ENCODE measurements at places on chromosomes 2 and 18.

DNA sequence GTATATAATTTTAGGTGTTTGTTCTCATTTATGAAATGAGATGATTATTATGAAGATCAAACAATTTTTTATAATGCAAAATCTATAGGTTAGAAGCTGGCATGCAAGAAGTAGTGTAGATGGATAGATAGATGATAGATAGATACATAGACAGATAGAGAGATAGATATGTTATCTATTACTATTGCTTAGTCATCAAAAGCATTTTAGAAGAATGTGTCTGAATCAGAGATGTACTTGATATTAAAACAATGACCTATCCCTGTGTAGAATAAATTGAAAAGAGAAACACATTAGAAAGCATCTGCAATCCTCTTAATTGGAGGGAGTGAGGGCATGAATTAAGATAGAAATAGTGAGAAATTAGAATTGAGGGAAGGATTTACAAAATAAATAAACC, 436.2 kb upstream of the NXPH2 start:
- no peak for DNase-seq

GRCh38 chr18:41391616-41392595, 563.1 kb upstream of the PIK3C3 start:
- DNase-seq, result peak; percentile 63

GRCh38 chr18:30415903-30416302, 626.6 kb downstream of the DSC3 start:
- no peak for DNase-seq

DNA sequence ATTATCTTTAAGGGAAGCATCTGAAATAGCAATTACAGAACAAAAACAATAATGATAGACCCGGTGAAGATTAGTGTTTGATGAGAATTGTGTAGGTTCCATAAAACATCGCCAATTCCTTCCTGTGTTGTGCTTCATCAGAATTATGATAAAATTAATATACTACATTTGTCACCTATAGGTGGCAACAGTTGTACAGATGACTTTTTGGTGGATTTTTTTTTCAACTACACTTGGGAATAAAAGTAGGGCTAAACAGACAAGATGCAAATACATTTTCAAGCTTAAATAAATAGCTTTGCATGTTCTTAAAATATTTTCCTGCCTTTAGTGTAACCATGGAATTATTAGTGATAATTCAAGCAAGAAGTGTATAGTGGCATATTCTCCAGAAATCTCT, 7.0 kb upstream of the LYPD1 start:
- DNase-seq, result no peak

DNA sequence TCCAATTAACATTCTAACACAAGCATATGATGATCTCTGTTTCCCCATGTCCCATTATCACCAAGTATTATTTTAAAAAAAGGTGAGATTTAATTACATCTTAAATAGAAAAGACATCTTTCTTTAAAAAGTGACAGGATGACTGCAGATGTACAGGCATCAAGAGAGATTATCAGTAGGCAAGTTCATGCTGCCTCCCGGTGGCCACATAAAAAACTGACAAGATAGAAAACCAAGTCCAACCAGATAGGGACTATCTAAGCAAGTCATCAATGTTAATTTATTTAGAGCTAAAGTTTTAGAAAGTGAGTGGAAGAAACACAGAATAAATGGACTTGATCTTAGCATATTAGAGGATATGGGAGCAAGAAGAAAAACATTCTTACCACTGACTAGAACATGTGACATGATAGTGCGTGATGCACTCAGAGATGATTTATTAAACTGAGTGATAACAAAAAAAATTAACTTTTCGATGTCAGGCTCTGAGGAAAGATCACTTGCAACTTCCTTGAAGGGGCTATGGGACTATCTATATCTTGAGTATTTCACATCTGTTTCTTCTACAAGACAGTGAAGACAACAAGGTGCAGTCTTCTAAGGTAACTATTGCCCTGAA, 5.4 kb upstream of the TDRD15 start:
- DNase-seq, result peak; percentile 9

DNA sequence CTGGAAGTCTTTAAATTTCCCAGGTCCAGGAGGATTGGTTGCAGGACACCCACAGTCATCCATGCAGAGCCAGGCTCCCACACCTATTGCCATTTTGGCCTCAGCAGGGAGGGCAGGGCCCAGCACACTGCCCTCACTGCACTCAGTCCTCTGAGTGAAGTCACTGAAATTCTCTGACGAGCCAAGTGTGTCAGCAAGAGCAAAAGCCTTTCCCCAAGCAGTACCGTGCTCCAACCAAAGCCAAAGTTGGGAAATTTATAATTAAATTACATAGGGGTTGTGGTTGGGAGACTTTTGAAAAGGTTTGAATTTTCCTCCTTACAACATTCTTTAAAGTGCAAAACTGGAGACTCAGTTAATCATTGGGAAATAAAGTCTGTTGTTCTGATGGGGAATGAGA, 98.5 kb upstream of the CD226 start:
- DNase-seq, result no peak

GRCh38 chr2:186871881-186872280, 22.9 kb upstream of the ZSWIM2 start:
- no peak for DNase-seq

GRCh38 chr2:195313962-195314361, 343.1 kb upstream of the SLC39A10 start:
- DNase-seq, result no peak

DNA sequence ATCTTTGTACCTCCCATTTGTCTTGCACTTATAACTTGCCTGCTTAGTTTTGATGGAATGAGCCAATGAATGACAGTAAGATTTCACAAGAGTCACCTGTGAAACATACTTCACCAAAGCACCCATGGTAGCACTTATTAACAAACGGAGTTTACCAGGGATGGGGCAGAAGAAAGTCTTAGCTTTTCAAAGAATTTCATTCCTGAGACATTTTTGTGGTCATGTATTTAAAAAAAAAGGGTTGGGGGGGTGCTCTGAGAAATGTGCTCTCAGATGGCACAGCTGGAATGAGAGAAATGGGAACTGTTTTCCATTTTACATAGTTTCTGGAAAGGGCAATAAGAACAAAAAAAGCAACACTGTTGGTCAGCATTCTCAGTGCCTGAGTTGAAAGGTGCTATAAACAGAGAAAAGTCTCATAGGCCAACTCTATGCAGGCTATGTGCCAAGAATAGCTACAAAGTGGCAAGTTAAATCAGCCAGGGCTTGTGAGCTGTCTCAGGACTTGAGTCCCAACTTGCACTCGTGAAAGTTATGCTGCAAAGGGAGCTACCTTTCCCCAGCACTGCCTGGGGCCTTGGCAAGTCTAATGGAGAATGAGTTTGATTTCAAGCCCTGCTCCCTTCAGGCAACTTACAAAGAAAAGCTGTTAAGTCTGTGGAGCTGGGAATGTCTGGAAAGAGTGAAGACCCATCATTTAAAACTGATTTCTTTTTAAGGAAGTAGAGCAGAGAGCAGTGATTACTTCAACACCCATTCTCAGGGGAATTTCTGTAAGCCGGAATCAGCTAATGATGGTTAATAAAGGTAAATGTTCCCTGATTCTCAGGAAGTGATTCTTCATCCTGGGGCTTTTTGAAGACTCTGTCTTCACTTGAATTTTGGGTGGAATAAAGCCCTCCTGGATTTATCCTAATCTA, 170.6 kb downstream of the SLC8A1 start:
- peak; percentile 94 for DNase-seq

DNA sequence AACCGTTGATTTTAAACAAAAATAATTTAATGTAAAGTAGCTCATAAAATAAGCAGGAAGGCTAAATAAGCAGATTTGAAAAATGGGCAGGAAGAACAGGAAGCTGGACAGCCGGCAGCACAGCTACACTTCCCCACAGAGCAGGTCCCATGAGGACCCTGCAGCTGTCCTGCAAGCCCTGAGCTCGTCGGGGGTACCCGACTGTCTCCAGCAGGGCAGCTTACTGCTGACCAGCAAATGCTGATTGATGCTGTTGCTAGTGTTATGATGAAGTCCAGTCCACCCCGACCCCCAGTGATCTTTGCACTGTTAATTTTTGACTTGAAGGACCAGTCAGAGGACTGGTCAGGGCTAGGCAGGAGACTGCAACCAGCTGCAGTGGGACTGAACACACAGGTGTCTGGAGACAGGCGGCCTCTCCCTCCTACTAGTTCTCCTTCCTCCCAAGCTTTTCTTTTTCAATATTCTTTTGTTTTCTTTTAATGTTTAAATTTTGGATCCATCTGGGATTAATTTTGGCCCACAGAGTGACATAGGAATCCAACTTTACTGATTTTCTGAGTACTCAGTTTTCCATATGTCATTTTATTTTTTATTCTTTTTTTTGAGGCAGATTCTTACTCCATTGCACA, 27.7 kb downstream of the POLE4 start:
- DNase-seq, result no peak

DNA sequence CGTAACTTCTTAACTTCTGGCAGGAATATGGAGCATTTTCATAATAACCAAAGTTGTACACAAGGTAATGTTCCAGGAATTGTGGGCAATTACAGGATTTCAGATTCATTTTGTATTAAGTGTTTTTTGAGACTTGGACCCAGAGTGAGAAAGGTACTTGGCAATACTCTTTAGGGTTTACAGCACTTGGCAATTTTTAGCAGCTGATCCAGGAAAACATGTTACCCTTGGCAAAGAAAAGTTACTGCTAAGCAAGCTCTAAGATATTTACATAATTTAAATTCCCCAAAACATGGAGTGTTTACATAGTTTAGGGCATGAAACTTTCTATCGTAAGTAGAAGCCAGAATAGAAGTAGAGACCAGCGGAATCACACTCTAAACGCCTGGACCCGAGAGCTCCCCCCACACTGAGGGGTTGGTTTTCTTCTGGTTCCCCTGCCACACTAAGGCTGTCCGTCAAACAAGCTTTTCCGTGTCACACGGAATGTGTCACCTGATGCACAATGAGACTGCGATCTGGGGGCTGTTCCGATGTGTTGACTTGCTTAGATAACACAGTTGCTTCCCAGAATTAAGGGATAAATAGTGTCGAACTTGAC, 177.1 kb downstream of the PTGR3 start:
- DNase-seq, result no peak

GRCh38 chr2:151379169-151379568, 21.8 kb downstream of the TNFAIP6 start:
- no peak for DNase-seq

GRCh38 chr2:134954065-134954464, 35.4 kb downstream of the CCNT2 start:
- DNase-seq, result no peak

DNA sequence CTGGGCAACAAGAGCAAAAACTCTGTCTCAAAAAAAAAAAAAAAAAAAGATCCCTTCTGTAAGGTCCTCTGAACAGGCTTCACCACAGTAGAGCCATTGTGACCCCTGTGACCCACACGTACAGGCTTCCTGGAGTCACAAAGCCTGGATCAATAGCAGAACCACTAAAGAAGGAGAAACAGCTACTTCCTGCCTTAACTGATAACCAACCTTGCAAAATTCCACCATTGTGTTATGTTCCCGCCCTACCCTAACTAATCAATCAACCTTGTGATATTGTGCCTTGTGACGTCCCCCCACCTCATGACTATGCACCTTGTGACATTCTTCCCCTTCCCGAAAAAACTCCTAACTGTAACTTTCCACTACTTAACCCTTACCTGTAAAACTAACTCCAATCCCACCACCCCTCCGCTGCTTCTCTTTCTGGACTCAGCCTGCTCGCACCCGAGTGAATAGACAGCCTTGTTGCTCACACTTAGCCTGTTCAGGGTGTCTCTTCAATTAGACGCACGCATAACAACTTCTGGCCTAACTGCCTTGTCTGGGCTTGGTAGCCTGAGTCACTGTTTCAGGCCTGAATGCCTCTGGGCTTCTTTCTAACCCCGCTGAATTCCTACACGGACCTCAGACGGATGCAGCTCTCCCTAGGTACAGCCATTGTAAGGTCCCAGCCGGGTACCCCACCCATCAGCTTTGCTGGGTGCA, 13.9 kb downstream of the SCYGR8 start:
- no peak for DNase-seq

DNA sequence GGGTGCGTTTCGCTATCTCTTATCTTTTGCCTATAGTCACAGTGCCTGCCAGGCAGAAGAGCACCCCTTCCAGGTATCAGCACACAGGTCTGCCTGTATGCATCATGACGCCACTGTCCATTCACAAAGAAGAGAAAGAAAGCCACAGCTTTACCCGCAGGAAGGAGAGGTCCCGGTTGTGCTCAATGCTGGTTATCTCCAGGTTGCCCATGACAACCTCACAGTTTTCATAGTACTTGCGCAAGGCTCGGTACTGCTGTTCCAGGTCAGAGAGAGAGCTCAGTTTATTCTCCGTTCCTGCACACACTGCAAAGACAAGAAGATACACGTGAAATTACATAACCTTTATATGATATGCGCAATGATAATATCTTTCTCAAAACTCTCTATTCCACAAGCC, 414.0 kb downstream of the ERBB4 start:
- DNase-seq, result no peak

DNA sequence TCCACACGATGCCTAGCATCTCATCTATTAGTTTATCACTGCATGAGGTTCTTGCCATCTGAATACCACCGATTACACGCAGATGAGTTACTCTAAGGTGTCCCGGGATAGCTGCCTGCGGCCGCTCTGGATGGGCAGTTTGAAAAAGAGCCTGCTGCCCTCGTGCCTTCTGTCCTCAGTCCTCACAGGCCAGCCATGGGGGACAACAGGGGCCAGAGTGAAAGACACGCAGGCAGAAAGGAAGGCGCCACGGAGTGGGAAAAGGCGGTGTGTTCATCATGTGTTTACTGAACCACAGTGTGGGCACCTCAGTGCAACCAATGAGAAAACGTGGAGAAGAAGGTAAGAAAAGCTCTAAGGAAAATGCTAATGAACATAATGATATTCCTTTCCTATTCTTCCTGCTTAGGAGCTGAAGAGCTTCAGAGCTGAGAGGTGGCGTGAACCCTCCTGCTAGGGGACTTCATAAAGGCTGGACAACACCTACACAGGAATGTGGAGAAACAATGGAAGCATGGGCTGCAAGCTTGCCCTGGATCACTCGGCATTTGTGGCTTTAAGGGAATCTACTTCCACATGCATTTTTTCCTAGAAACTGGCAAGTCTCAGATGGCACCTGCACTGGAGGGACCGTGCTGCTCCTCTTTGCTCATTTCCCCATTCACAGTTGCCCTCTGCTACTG, 50.9 kb downstream of the CABYR start:
- DNase-seq, result no peak

DNA sequence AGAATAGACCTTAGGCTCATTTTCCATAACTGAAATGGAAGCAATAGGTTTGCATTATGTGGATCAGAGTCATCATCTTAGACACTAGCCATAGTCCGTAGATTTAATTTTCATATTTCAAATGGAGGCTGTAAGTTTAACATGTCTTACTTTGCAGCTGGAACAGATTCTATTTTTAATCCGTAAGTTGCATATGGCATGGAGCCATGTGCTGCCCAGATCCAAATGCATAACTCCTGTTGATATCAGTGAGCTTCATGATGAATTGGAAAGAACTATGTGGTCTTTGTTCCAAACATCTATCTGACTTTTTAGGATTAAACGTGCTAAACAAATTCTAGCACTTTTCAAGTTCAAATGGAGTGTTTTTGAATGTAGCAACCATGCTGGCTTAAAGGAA, 43.4 kb downstream of the MEIS1 start:
- no peak for DNase-seq

DNA sequence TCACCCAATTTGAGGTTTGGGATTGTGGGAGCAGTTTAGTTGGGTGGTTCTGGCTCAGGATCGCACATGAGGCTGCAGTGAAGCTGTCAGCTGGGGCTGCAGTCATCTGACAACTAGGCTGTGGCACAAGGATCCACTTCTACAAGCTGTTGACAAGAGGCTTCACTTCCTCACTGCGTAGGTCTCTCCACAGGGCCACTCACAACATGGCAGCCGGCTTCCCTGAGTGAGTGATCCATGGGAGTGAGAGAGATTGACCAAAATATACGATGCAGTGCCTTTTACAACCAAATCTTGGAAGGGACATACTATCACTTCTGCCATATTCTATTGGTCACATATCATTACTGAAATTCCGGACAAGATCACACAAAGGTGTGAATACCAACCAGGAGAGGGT, 187.5 kb downstream of the DLGAP1 start:
- DNase-seq, result no peak

All from fibroblast of skin of back (primary cell).